Transverse colon (tissue), 4 donors: ENCODE measurements at places on chromosomes 6 and 20. TPM values are rescaled to one million over a fixed set of nuclear protein-coding genes. Genes with fewer than 3 reads are reported as not detected.
A peak's percentile ranks its signal among the peaks of the same experiment; 100 is the strongest.

- no peak for DNase-seq
Measured at GRCh38 chr6:129555206-129555832, 154.7 kb downstream of the ARHGAP18 start.

GRCh38 chr6:53382421-53382820, 33.7 kb upstream of the ELOVL5 start:
- DNase-seq: no peak

DNA sequence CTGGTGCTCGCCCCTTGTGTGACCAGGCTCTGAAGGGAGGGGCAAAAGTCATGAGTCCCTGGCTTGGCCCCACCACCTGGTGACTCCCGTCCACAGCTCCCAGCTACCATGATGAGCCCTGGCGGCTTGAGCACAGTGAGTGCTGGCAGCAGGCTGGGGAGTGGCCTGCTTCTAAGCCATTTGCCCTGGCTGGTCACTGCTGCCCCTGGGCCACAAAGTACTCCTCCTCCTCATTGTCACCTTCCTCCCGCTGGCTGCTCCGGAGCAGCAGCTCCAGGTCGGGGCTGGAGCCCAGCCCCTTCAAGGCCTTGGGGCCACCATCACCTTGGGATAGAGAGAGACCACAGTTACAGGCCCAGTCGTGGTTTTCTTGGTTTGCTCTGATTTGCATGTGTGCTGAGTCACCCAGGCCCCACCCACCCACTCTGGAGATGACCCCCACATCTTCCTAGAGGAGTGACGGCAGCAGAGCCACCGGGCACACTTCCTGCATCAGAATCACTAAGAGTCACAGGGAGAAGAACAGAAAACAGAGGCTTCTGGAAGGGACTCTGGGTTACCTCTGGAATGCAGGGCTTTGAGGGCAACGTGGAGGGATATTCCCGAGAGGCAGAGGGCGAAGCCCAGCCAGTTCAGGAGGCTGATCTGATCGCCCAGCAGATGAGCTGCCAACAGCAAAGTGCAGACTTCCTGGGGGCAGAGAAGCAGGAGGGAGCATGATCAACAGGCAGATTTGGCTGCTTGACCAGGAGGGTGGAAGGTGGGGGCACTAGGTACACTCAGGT, 42.1 kb upstream of the CDH22 start:
- peak; percentile 37 for DNase-seq

- DNase-seq: no peak
Measured at GRCh38 chr6:23307516-23307915, 738.1 kb downstream of the HDGFL1 start.

DNA sequence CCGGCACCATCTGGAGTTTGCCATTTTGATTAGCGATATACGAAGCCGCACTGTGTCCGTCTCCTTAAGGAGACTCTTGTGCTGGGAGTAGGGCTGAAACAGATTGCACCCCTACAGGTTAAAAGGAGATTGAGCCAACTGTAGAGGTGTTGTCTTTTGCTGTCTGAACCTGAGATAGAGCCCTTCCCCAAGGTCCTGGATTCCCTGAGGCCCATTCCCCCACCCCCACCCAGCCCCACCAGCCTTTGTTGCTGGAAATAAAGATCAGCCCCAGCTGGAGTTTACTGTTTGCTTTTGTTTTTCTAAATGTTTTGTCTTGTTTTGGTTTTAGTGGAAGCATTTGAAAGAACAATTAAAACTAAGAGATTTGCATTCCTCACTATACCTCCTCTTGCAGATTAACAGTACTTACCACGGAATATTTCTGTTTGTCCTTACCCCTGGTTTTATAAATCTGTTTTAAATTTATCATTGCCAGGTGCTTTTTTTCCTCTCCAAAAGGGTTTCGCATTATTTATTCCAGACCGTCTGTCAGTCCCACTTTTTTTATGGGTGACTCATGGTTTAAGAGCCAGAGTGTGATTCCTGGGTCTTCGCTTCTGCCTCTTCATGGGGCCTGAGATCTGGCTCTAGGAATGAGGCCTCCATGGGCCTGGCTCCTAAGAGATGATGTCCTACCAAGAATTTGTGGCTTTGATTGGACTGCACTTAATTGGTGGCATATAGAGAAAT, 169.2 kb downstream of the DTNBP1 start:
- DNase-seq: no peak

DNA sequence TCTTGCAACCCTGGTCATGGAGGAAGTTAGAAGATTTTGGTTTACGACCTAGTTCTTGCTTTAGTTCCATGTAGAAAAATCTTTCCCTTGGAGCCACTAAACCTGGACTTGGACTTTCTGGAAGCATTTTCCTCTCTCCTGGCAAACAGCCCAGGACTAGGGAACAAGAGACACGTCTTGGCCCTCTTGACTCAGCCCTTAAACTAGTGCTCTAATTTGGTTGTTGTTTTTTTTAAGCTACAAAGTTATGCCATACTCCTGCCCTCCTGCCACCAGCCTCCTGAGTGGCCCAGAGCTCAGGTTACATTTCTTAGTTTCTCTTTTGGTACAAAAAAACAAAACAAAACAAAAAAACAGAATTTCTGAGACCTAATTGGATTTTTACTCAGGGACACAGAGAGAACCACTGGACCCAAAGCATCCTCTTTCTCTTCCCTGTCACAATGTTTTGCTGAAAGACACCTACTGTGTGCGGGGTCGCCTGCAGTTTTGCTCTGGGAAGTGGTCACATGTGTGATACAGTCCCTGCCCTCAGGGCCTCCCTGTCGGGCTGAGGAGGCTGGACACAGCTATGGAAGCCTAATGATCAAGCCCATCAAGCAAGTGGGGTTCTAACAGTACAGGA, 32.3 kb upstream of the SCUBE3 start:
- DNase-seq: no peak

GRCh38 chr20:1809131-1809572, 86.1 kb upstream of the SIRPA start:
- no peak for DNase-seq

Gene FKBP1C
- total RNA-seq: not detected

Gene EEF1A2
- 5.0 TPM for total RNA-seq
